KG1 (cell line): ENCODE measurements at places on chromosomes 1 and 21.

DNA sequence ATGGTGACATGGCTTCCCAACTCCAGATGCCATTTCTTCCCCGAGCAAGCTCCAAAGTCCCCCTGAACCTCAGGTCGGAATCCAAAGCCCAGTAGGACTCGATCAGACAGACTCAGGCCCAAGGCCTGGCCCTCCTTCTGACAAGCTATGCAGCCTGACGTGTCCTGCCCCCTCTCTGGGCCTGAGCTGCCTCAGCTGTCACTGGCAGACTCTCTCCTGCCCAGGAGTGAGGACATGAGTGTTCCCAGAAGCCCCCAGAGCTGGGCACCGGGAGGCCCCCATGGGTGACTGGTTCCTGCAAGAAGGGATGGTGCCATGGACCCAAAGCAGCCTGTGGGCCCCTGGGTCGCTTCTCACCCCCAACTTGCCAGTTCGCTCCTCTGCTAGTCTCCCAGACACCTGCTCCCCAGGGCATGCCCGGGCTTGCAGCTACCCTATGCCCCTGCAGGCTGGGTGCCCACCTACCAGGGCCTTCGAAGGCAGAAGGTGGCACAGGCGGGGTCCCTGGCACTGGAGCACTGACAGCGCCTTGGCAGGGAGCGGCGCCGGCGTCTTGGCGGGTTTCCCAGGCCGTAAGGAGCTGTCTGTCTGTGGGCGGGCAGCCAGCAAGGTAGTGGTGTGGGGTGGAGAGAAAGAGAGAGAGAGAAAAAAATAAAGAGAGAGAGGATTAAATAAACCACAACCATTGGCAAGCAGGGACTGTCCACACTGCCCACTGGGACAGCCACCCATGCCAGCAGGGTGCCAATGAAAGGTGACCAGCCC lies 2.3 kb downstream of the EDN2 start:
- no peak for DNase-seq

DNA sequence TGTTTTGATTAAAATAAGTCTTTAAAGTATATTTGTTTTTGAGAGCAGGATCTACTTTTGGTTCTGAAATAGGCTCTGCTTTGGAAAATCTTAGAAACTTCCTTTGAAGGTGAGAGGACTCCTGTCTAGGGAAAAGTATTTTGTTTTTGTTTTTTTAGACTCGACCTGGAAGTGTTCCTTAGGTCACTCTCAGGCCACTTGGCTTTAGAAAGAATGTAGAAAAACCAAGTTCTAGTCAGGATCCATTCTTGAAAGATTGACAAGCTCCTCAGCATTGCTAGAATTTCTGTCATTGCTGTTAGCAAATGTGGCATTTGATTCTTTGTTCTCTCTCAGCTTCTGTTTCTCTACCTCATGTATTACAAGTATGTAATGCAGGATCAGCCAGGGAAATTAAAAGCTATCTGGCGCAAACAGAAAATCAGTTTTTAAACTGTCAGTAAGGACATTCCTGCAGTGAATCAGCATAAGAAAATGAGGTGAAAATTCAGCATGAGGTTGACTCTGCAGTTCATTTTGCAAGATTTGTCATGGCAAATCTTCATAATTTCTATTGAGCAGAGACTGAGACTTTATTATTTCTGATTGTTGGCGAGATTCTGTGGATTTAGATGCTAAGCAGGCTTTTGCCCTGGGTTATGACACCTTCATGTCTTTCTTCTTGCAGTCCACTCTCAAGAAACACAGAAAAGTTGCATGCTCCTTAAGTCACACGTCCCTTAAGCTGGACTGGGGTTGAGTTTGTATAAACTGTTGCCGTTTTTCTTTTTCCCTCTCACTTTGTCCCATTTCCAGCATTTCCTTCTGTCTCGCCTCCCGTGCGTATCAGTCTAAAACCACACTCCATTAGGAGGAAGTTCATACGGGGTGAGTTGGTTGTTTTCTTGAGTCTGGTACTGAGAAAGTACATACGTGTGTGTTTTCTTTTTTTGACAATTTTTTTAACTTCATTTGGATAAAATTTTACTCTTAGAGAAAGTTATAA lies 12.6 kb downstream of the NTPCR start:
- DNase-seq = peak; percentile 39

DNA sequence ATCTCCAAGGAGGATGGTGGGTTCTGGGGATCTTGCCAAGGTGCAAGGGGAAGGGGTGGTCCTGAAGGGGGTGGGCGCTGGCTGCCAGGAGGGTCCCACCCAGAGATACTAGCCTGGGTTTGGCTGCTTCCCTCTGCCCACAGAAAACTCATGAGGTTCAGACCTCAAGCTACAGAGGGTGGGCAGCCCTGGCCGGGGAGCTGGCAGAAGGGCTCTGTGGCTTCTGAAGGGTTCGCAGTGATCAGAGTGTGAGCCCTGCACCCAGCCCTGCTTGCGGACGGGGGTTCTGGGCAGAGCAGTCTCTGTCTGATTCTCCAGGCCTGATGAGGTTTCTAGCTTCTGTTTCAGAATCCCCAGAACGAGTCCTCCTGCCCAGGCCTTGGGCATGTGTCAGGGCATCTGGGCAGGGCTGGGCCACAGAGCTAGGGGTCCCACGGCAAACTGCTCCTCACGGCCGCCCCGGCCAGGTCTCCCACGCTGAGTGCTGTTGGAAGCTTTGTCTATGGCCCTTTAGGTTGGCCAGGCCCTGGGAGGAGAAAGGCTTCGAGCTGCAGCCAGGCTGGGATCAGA lies 635 bp upstream of the MMEL1 start:
- no peak for DNase-seq

DNA sequence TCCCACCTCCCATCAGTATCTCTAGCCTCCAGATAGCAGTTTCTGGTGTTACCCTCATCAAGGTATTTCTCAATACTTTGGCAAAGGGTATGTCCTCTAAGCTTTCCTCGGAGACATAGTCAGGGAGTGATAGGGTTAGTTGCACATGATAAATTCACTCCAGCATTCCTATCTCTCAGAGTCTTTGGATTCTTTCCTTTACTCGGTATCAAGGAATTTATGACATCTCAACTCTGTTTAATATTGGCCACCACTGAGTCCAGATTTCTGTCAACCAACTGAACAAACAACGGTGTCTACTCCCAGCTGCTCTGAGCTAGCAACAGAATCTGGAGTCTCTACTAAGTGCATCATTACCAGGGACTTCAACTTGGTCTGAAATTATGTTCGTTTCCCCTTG lies 233.4 kb downstream of the TM2D1 start:
- no peak for DNase-seq

GRCh38 chr1:46503421-46503820 lies 13.8 kb downstream of the DMBX1 start:
- no peak for DNase-seq
